ENCODE measurements at places on chromosomes 16 and 17.

DNA sequence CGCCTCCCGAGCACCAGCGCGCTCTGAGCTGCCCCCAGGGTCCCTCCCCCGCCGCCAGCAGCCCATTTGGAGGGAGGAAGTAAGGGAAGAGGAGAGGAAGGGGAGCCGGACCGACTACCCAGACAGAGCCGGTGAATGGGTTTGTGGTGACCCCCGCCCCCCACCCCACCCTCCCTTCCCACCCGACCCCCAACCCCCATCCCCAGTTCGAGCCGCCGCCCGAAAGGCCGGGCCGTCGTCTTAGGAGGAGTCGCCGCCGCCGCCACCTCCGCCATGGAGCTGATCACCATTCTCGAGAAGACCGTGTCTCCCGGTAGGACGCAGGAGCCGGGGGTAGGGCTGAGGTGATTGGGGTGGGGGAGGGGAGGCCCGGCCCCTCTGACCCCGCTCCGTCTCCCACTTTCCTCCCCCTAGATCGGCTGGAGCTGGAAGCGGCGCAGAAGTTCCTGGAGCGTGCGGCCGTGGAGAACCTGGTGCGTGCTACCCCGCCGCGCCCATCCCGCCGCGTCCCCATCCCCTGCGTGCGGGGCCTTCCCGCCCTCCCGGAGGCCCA lies 329 bp downstream of the KPNB1 start:
- DNase-seq = no peak

DNA sequence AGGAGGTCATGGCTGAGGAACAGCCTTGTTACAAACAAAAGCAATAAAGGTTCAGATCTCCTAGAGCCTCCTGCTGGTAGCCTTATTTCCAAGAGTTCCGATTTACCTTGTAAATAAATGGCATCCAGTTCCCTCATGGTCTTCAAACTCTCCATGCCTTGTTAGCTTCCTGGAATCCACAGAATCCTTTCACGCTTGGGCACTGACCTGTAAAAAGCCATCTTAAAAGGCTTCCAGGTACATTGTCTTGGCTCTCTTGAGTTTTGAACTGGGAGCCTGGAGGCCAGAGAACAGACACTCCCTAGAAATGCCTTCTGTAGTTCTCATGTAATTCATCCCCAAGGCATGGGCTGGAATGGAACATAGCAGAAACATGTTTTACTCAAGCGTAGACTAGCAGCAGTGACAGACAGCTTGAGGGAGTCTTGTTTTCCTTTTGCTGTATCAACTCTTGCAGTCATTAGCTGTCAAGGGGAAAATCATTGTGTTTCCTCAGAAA lies 207.9 kb downstream of the SNX29 start:
- DNase-seq = no peak

- DNase-seq = no peak
Observed at GRCh38 chr16:69935278-69935711, 15.8 kb upstream of the CLEC18A start.

DNA sequence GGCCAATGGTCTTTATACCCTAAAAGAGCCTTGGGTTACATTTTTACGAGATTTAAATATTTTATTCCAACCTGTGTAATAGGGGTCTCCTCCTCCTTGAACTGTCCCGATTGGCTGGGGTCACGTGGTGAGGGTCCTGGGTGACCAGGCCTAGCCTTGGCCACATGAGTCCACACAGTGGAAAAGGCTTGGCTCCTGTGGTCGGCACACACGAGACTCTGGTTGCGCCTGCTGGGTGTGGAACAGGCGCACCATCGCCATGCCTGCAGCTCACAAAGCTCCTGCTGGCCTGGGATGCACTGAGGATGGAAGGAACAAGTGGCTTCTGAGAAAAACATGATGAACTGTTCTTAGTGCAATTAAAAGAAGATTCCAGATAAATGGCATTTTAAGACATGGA lies 103.9 kb upstream of the ZNF750 start:
- no peak for DNase-seq

DNA sequence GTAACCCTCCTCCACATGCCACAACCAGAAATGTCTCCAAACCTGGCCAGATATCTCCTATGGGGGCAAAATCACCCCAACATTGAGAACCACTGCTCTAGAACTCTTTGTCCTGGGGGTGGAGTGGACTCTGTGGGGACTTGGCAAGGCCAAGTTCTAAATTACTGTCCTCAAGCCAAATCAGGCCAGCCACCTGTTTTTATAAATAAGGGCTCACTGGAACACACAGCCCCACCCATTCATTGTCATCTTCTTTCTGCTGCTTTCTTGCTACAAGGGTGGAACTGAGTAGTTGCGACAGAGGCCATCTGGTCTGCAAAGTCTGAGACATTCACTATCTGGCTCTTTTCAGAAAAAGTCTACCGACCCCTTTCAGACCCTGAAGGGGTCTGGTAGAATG lies 26.8 kb upstream of the TMEM220 start:
- DNase-seq = no peak

DNA sequence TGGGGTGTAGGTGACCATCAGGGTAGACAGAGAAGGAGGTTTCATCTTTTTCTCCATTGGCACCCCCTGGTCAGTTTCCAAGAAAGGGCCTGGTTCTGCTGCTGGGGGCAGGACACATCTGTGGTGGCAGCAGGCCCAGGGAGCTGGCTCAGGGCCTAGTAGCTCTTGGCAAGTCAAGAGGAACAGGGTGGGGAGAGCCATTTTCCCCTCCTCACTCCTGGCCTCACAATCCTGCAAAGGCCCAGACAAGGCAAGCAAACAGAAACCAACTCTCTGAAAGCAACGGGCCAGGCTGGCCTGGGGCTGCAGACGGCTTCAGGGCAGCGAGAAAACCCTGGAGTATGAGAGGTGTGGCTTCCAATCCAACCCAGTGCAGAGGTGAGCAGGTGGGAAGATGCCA lies 192.9 kb upstream of the DYNLRB2 start:
- no peak for DNase-seq

GRCh38 chr16:58020628-58021521 lies 4.7 kb upstream of the MMP15 start:
- no peak for DNase-seq

- no peak for DNase-seq
Observed at GRCh38 chr17:78362671-78363070, 2.8 kb upstream of the SOCS3 start.

- DNase-seq = no peak
Observed at GRCh38 chr17:81442791-81443190, 47.5 kb downstream of the BAHCC1 start.

GRCh38 chr17:33500151-33500550 lies 207.1 kb upstream of the ASIC2 start:
- no peak for DNase-seq

GRCh38 chr17:50275279-50275678 lies 1.0 kb downstream of the TMEM92 start:
- DNase-seq = no peak

DNA sequence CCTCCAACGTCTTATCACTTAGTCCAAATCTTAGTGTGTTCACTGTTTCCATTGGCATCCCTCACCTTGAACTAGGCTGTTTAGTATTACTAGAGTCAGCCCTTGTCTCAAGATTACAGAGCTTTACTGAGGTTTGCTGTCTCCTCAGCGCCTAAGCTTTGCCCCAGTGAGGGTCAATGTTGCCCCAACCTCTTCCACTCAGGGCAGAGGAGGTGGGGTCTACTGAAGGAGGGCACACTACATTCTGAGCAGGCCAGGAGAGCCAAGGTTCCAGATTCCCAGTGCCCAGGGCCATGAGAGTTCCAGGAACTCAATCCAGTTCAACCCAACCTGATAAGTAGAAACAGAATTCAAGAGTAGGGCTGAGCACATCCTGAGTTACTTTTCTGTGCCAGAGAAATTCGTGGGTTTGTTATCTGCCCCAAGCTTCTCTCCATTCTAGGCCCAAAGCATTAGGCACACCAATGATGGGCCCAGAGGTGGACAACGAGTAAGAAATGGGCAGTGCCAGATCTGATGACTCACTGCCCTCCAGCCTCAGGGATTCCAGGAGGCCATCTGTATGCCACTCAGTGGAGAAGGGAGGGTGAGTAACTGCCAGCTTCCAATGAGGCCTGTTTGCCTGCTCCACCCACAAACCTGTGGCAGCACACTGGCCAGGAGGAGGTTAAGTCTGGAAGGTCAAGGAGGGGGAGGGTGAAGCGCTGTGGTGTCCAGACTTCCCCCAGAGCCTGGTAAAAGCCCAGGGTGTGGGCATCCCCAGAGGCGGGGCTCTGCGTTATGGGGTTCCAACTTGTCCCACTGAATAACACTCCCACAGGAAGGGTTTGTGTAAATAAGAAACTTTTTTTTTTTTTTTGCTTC lies 8.2 kb downstream of the TUBG2 start:
- no peak for DNase-seq

DNA sequence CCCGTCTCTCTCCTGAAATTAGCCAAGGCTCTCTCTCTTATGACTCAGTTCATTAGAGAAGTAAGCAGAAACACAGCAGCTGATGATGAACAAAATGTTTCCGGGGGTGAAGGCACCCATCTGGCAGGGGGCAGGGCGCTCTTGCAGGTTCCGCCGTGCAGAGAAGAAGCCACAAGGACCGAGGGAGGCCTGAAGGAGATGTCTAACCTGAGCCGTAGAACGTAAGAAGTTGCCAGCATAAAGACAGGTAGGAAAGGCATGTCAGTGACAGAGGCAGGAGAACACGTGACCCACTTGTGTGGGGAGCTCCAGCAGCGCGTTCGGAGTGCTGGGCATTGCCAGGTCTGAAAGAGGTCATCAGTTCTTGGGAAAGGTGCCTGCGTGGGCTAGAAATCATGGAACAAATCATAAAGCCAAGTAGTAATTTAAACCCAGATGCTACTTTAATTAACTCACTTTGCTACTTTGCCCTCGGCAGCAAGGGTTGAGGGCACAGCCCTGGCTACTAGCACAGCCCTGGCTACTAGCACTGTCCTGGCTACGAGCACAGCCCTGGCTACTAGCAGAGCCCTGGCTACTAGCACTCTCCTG lies 198.6 kb downstream of the RPTOR start:
- DNase-seq = no peak

GRCh38 chr16:84233748-84234147 lies 6.1 kb downstream of the KCNG4 start:
- no peak for DNase-seq

DNA sequence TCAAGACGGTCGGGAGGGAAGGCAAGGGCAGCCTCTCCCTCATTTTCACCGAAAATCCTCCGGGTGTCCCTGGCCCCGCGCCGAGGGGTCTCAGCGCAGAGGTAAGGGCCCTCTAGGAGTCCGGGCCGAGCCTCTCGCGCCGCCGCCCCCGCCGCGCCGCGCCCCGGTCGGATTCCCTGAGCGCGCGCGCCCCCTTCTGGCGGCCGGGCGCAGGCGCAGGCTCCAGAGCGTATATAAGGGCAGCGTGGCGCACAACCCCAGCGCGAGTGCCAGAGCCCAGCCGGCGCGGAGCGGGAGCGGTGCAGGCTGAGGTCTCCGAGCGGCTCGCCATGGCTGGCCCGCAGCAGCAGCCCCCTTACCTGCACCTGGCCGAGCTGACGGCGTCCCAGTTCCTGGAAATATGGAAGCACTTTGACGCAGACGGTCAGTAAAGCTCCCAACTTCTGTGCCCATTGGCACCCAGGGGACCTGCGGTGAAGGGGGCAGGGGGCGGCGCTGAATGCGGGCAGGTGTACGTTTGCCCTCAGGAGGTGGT lies at the start of gene CALB2:
Gene CALB2 (plus strand): TSS at position 260 of the 535 bp plus-strand sequence. CDS start 70 bp downstream, at position 330.
- DNase-seq = no peak

DNA sequence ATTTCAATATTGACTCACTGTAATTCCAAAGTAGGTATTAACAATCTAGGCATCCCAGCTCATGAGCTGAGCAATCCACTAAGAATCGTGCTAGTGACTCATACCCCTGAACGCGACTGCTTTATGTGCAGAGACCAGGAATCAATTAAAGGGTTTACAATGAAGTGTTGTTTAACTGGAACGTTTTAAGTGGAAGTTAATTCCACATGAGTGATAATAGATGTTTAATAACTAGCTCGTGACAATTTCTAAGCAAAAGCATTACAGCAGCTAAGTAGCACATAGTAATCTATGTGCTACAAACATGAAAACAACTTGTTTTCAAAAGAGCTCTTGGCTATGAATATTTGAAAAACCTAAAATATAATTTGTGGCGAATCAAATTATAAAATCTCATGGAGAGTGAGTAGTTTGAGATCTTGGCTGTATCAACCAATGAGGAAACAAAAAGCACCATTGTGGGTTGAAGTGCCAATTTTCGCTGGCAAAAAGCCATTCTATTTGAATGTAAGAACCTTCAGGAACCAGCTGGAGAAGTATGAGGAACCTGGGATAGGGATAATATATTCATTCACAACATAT lies 9.4 kb downstream of the GJC1 start:
- DNase-seq = no peak

- DNase-seq = no peak
Observed at GRCh38 chr16:68715471-68715870, 21.6 kb upstream of the CDH1 start.

DNA sequence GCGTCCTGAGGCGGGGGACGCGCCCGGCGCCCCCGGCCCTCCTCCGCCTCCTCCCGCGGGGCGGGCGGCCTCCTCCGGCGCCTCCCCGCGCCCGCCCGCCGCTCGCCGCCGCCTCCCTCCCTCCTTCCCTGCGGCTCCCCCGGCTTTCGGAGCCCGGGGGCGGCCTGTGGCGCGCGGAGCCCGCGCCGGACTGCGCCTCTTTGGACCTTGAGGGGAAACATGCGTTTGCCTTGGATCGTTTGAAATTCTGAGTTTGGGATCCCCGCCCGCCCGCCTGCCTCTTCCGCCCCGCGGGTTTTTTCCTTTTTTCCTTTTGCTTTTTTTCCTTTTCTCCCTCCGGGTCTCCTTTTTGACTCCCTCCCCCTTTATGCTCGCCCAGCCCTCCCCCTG lies 390 bp downstream of the ZNRF1 start:
- DNase-seq = no peak

GRCh38 chr16:64679976-64680690 lies 441.7 kb downstream of the CDH11 start:
- DNase-seq = no peak

- DNase-seq = no peak
Observed at GRCh38 chr16:81539009-81539758, 94.6 kb downstream of the CMIP start.

Measured in cortex of kidney (tissue), 1 donor.